OCI-M1 (cell line): ENCODE measurements at places on chromosomes 4 and X.

DNA sequence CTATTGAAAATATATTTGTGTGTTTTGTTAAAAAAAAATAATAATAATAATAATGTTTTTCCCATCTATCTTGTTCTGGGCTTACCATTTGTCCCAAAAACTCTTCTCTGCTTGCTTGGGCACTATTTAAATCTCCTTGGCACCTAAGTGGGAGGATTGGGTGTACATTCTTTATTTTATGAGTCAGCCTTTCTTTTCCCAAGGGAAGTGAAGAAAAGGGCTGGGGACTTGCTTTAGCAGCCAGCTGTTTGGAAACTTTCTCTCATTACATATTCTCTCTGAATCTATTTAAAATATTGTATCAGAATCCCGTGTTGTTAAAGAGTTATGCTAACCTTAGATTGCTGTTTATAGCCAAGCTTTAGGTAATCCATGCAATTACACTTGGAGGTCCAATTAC, 2332.4 kb downstream of the ARAP2 start:
- DNase-seq, result no peak

DNA sequence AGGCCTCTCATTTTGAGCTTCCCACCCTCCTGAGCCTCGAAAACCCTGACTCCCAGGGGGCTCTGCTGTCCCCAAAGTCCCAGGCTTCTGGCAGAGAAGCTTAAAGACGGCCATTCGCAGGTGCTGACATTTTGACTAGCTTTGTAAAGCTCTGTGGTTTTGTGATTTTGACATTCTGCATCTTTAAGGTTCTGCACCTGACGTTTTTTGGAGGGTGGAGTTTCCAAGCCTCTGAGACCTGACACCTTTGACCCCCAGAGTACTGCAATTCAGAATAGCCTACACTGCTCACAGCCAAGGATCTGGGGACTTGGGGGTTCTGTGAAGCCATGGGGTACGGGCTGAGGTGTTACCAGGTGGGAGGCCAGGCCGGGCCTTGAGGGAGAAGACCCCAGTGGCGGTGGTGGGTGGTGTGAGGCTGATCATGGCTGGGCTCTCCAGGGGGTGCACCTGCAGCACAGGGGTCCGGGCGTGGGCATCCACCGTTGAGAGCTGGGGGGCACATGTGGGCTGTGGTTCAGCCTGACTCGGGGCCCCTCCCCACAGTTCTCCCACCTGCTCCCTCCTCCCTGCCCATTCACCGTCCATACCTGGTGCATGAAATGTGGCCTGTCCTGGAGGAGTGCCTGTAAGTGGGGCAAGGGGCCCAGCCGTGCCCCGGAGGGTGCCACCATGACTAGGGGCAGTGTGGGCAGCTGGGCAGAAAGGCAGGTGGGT, 7.3 kb downstream of the FOXP3 start:
- no peak for DNase-seq

DNA sequence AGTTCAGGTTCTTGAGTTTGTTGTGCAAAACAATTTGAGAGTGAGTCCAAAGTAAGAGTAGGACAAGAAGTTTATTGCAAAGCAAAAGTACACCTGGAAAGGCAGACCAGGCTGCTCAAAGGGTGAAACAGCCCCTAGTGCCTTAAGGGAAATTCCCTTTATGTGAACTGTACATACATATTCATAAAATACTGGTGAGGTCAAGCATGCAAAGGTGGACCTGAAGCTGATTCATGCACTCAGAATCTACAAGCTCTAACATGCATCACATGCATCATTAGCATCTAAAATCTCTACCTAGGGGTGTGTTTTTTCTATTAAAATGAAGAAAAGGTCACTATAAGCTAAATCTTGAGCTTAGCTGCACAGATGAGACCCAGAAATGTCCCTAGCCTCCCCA, 266.9 kb downstream of the SPATA18 start:
- DNase-seq, result no peak

DNA sequence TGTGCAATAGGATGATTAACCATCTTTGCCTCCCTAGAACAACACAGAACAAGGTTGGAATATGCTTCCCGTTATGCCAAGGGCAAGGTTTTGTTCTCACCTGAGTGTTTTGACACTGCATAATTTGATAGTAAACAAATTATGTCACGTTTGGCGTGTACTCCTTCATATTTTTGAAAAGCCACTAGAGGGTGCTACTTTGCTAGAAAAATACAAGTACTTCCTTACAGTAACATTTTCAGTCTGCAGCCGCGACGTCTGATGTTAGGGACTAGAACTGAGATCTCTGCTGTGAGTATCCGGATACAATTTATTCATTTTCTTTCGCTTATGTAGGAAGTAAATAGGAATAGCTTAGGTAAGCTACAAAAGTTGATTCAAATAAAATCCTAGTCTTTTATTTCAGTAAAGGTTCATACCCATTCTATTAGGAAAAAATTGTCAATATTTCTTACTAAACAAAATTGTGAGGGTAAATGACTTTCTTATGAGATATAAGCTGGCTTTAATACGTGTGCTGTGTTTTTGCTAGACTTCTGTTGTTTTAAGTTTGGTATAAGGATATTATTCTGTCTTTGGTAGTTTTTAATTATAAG, 181.1 kb upstream of the WDFY3 start:
- peak; percentile 86 for DNase-seq
